ENCODE measurements at places on chromosomes 5 and 9.

DNA sequence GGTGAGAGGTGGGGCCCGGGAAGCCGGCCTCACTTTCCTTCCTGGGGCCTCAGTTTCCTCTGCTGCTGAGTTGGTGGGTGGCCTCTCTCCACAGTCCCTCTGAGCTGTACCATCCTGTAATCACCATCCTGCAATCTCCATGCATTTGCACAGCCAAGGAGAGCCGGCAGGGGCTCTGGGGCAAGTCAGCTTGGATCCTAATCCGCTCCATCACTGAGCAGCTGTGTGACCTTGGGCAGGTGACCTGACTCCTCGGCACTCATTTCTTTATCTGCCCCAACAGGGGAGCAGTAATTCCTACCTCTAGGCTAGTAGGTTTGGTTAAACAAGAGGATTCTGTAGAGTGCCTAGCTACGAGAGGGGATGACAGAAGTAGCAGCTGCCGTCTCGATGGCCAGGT lies 88.2 kb upstream of the ZNF618 start:
- DNase-seq = no peak

- DNase-seq = no peak
Observed at GRCh38 chr5:27818888-27819287, 780.5 kb upstream of the CDH9 start.

- DNase-seq = no peak
Observed at GRCh38 chr9:77978086-77978781, 53.4 kb downstream of the GNAQ start.

GRCh38 chr5:176391999-176392398 lies 3.4 kb downstream of the HIGD2A start:
- DNase-seq = no peak

- DNase-seq = no peak
Observed at GRCh38 chr9:125361837-125362531, 100.4 kb downstream of the GAPVD1 start.

GRCh38 chr9:113973963-113974413 lies 97.9 kb downstream of the ZNF618 start:
- no peak for DNase-seq

GRCh38 chr9:136327304-136327974 lies at the start of gene GPSM1:
Gene GPSM1 (plus strand): TSS chr9:136327539. CDS start chr9:136327696, 157 bp downstream.
- DNase-seq = peak; percentile 26

DNA sequence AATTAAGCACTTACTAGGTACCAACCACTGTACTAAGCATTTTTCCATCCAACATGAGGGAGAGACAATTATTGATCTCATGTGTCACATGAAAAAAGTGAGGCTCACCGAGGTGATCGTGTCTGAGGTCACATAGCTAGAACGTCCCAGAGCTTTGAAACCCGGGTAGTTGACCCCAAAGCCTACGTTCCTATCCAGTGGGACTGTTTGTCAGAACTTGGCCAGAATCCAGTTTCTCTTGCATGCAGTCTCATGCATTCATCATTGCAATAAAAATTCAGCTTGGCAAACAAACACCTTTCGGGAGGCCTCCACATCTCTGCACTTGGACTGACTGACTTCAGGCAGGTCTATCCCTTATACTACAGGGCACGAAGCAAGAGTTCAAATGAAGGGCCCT lies 23.4 kb upstream of the FAT2 start:
- DNase-seq = no peak

DNA sequence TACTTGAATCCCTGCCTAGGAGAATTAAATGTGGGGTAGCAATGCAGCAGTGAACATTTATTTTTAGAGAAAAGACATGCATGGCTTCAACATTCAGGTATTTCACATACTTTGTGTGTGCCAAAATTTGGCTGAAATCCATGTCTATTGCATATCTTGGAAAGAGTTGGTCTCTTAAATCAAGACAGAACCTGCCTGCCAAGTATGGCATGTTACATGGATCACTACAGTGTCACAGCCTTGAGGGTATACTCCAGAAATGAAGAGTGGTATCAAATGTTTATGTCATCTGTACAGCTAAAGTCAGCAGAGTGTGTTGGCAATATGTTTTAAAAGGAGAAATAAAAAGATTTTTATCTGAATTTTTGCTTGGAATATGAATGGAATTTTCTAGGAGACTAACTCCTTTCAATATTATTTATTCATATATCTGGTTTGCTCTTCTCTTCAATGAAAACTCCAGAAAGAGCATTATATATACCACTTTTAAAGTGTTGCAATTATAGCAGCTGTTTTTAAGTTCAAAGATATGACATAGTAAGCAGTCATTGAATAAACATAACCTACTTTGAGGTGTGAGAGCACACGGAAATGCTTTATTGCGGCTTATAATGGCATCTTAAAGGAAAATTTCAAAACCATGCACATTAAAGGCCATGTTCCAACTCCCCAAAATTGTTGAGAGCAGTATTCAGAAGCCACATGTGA lies 95.4 kb upstream of the MINAR2 start:
- no peak for DNase-seq

- DNase-seq = no peak
Observed at GRCh38 chr5:106127341-106127781, 1543.4 kb downstream of the EFNA5 start.

DNA sequence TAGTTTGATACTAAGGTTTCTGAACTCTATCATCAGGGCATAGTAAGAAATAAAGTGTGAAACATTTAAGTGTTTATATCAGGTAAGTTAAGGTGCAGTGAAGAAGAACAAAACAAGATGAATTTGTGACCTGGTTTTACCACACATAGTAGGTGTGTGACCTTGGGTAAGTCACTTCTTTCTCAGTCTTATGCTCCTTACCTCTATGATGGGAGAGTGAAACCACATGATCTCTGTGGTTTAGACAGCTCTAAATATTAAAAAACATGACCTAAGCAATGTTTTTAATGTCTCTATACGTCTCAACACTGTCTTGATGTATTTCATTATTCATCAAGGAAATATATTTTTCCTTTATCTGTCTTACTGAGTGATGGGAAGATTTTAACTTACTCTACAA lies 629.6 kb upstream of the DMAC1 start:
- DNase-seq = no peak

- DNase-seq = no peak
Observed at GRCh38 chr5:133934822-133935666, 33.4 kb downstream of the C5orf15 start.

- no peak for DNase-seq
Observed at GRCh38 chr5:123455640-123456039, 32.4 kb upstream of the CEP120 start.

DNA sequence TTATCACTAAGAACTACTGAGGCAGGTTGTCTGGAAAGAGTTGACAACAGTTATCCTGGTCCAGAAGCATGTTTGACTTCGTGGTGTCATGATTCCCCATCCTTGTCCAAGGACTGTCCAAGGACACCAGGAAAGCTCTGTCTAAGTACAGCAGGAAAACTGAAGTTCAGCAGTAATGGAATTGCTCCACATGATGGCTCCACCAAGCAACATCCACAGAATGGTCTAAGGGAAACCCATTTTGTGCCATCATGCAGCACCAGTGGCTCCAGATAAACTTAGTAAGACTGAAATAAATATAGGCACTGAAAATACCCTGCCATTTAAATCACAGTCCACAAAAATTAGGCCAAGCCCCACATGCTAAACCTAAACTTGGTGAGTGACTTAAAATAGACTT lies 192.8 kb downstream of the CDH18 start:
- DNase-seq = no peak

- no peak for DNase-seq
Observed at GRCh38 chr9:128920381-128921058, at the start of gene PHYHD1. Gene PHYHD1 (plus strand): TSS chr9:128920982. CDS start chr9:128922324, 1,342 bp downstream.

- DNase-seq = no peak
Observed at GRCh38 chr5:139402561-139403158, 1.2 kb downstream of the SPATA24 start.

GRCh38 chr9:125143377-125144090 lies at the start of gene SCAI:
Gene SCAI (minus strand): TSS chr9:125143528. CDS start chr9:125143437, 91 bp downstream.
- peak; percentile 95 for DNase-seq

DNA sequence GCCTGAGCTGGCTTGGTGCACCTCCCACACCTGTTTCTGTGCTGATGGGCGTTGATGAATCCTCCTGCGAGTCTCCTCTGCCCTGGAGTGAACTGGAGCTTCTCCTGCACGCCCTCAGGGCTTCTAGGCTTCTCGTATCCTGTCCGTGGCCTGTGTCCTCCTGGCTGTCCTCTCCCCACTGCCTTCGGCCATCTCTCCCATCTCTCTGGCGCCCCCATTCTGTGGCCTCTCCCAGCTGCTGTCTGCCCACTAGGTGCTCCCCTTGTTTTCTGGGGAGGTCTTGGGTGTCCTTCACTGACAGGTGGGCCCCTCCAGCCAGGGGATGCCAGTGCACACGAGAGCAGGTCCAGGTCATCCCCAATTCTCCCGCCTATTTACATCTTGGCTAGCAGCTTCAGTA lies 28.8 kb downstream of the AHRR start:
- no peak for DNase-seq

DNA sequence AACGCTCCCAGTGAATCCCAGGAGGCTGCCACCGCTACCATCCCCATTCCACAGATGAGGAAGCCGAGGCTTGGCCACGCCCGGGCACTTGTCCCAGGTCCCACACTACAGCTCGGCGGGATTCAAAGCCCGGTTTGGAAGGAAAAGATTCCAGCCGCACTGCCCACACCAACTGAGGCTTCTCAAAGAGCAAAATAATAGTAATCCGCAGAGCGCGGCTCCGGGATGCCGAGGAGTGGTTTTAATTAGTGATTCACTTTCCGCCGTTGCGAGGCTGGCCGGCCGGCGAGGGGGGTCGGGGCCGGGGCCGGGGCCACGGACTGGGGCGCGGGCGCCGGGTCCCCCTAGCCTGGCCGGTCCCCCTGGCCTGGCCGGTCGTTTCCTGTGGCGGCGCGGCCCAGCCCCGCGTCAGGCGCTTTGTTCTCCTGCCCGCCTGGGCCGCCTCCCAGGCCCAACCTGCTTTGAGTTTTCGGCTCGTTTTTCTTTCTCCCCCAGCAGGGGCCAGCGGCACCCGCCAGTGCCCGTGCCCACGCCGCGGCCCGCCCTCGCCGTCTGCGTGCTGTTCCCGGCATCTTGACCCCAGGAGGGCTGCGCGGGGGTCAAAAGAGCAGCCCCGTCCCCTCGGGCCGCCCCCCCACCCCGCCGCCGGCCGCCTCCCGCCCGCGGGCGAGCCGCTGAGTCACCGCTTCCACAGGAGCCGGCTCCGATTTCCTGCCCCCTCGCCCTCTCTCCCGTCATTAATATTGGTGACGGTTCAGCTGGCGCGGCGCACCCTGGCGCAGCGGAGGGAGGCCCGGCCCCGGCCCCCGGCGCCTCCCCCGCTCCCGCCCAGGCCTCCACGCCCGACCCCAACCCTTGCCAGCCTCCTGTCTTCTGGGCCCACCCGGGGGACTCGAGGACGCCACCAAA lies 31.2 kb downstream of the FGF18 start:
- DNase-seq = no peak

DNA sequence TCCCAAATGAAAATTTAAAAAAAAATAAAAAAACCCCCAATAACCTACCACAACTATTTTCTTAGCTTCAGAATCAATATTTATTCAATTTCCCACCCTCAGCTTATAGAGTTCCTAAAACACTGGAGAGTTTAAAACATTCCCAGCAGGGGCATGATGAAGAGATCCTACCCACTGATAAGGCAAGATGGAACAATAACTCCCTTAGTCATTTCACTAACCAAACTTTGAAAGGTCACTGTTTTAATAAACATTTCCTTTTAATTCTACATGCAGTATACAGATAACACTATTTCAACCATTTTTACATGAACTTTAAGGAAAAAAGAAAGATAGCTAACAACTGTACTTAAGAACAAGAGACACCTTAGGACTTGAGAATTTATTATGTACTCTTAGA lies 34.9 kb upstream of the ACOT12 start:
- DNase-seq = no peak

- DNase-seq = no peak
Observed at GRCh38 chr5:172872997-172873491, 39.0 kb downstream of the ERGIC1 start.

GRCh38 chr5:156591631-156592030 lies 258.5 kb upstream of the PPP1R2B start:
- DNase-seq = no peak

DNA sequence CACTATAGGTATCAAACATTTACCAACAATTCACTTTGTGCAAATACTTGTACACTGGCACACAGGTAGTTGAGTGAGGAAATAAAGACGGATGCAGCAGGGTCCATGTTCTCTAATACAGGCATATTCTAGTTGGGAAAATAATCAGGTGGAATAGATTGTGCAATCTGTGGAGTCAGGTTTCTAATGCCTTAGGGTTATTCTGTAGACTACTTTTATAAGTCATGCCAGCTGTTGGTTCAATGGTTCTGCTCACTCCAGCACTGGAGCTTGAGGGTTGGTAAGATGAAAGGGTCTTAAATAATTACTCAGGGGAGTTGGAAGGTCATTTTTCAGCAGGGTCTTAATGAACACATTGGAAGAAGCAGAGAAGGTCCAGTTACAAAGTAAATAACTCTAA lies 690.3 kb upstream of the DMAC1 start:
- DNase-seq = no peak

DNA sequence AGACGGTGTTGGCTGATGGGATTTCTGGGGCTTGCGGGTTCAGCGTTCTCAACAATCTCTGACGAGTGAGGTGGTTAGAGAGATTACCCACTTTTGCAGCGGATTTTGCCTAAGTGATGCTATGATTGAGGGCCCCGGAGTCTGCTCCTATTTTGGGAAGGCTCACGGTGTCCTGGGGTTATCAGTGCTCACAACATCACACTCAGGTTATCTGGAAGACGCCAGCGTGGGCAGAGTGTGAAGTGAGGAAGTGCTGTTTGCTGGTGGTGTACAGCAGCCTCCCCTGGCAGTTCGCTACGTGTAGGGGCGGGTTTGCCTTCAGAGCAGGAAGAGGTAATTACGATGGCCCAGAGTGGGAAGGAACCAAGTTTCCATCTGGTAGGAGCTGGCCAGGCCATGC lies 341.2 kb upstream of the IRX2 start:
- no peak for DNase-seq

DNA sequence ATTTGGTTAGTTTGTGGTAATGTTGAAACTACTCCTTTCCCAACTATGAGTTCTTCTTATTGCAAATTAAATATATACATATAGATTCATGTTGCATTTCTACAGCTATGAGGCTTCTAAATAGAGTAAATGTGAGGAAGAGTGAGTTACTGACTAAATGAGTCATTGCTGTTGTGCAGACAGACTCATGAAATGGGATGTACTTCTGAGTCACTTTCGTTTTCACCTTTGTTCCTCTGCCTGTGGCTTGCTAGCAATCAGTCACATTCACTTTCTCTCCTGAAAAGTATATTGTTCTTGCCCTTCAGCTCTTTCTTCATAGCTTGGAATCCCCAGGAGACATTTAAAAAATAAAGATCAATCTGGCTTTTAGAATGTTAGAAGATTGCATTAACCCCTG lies 295.5 kb upstream of the SMC2 start:
- DNase-seq = no peak

GRCh38 chr9:91258451-91258850 lies 103.3 kb downstream of the AUH start:
- DNase-seq = no peak

DNA sequence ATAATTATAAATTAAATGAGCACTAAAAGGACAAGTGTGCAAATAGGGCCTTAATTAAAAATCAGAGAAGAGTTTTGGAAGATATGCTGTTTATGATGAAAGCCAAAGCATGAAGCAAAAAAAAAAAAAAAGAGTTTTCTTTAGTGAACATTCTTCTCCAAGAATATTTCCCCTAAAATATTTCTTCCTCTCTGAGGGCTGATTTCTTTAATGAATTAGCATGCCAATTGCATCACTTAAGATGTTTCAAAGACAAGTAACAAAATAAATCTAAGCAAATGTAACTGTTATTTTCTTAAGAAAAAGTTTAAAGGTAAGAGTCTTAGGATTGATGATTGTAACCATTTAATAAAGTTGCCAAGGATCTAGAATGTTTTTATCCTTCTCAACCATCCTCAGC lies 81.6 kb upstream of the MPDZ start:
- DNase-seq = no peak

- no peak for DNase-seq
Observed at GRCh38 chr9:77927265-77927664, 104.3 kb downstream of the GNAQ start.

Data from stimulated activated CD4-positive, alpha-beta T cell treated with anti-CD3 and anti-CD28 coated beads, Interleukin-4, amount 100 ng/mL, for 48 hours (primary cell).